HCT116 (cell line): ENCODE measurements at places on chromosomes 3 and 15. TPM values are rescaled to one million over a fixed set of nuclear protein-coding genes. Genes with fewer than 3 reads are reported as not detected.

EOMES gene
- total RNA-seq: 1.4 TPM

TRAIP gene
- 25.5 TPM for total RNA-seq

FBXL22 gene
- 0.49 TPM for total RNA-seq

- DNase-seq: no peak
Measured at GRCh38 chr15:63436872-63437375, 55.3 kb upstream of the CA12 start.

GRCh38 chr3:106242781-106243180 lies 374.0 kb upstream of the CBLB start:
- DNase-seq: no peak

DNA sequence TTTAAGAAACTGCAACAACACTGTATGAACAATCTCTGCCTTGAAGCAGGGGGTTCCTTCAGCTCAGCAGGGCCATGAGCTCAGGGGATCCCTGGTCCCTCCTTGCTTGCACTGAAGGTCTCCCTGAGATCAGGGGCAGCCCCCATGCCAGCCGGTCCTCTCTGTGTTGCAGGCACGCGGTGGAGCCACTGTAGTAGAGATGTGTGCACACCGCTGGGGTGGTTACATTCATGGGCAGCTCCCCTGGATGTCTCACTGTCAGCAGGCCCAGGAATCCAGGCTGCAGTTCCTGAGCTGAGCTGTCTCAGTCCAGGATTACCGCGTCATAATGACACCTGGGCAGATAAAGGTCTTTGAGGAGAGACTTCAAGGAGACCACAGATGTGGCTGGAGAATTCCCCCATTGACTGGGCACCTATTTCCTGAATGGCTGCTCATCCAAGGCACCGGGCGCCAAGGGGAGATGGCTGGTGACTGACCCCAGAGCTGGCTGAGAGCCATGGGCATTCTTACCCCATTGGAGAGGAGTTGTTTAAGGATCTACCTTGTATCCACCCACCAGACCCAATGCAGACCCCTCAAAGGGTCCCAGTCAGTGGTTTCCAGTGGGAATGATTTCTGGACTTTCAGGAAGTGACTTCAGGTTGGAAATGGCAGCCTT lies 10.4 kb upstream of the KLF13 start:
- DNase-seq: no peak

DNA sequence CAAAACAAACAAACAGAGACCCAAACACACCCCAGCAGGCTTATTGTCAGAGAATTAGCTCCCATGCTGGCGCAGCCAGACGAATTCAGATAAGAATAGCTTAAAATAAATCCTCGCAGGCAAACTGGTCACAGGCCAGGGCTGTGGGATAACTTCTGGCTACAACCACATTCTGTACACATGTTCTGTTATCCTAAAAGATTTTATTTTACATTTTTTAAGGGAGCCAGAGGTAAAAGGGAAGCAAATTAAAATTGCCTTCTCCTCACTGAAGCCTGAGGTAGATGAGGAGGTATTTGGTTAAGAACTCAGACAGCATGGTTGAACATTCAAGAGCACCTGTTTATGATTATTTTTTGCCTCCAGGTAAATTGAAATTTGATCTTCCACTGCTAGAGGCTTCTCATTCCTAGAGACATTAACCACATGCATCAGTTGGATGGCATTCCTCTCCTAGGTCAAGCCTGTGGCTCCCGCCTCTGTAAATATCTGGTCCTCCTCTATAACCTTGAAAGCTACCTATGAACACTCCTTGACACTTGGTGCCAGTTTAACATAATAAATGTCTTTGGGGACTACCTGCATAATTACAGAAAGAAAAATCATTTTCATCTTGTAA lies 190.3 kb downstream of the SATB1 start:
- DNase-seq: no peak

DNA sequence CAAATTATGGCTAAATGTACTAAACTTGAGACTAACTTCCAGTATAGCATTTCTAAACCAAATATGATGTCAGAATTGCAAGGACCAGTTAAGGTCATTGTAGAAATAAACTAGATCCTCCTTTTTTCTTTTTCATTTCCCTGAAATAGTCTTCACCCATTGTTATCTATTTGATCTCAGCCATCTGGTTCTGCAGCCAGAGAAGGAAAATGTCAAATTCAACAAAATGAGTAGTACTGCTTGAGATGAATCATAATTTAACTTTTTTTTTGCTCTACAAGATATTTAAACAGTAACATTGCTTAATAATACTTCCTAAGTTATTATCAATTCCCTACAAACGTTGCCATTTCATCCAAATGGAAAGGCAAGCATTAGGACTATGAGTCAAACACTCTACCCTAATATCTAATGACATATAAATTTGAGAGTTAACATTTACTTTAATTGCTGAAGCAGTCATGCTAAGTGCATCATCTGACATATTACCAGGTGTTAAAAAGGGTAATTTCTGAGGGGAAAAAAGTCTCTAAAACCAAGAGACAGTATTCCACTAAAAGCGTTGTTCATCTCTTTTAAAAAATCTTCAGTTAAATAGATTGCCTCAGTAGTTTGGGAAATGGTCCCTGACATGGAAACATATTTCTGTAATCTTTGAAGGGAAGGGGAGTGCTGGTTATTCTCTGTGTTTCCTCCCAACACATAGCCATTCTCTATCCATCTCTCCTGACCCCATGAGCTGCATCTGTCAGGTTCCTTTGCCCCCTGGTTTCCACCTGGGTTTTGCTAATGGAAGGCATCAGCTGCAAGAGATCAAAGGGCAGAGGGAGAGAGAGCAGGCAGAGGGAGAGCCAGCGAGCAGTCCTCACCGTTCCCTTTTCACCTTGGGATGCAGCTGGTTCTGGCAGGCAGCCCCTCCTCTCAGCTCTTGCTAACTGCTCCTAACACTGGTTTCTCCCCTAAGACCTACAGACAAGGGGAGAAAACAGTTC lies 138.5 kb downstream of the ARPP21 start:
- no peak for DNase-seq

- peak; percentile 88 for DNase-seq
Measured at GRCh38 chr3:152266221-152266995, 2.3 kb upstream of the MBNL1 start.

- no peak for DNase-seq
Measured at GRCh38 chr3:126053949-126054569, 29.9 kb downstream of the SLC41A3 start.
